ENCODE measurements at places on chromosomes 7 and 10.

- no peak for DNase-seq
These were observed 4.9 kb downstream of the DKK1 start for GRCh38 chr10:52318822-52319464.

DNA sequence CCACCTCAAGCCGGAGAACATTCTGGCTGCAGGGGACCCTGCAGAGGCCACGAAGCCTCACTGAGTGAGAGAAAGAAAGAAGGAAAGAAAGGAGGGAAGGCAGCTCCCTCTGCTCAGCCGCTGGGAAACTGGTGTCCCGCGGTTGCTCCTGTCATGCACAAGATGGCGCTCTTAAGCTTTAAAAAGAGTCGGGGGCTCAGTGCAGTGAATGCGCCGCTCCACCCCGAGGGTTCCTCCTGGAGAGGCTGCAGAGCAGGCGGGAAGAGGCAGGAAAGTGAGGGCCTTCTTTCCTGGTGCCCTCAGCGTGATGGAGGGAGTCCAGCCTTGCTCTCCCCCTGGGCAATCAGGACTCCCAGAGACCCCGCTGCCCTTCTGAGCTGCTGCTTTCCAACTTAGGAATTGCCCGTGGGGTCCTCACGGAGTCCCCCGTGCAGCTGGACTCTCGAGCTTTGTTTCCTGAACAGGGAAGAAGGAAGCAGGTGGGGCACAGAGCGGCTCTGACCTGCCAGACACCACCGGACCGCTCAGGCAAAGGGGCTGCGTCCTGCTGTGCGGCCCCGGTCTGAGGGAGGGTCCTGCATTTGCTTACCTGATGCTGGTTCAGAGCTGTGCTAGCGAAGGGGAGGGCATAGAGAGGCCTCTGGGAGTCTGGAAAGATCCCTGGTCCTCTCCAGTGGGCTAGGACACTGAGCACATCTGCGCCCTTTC, 141.9 kb upstream of the MKI67 start:
- DNase-seq, result no peak

DNA sequence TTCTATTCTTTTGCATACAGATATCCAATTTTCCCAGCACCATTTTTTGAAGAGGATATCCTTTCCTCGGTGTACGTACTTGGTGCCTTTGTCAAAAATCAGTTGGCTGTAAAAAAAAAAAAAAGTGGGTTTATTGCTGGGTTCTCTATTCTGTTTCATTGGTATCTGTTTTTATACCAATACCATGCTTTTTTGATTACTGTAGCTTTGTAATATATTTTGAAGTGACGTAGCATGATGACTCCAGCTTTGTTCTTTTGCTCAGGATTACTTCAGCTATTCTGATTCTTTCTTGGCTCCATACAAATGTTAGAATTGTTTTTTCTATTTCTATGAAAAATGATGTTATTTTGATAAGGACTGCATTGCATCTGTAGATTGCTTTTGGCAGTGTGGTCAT, 165.5 kb downstream of the MLLT10 start:
- DNase-seq, result no peak

DNA sequence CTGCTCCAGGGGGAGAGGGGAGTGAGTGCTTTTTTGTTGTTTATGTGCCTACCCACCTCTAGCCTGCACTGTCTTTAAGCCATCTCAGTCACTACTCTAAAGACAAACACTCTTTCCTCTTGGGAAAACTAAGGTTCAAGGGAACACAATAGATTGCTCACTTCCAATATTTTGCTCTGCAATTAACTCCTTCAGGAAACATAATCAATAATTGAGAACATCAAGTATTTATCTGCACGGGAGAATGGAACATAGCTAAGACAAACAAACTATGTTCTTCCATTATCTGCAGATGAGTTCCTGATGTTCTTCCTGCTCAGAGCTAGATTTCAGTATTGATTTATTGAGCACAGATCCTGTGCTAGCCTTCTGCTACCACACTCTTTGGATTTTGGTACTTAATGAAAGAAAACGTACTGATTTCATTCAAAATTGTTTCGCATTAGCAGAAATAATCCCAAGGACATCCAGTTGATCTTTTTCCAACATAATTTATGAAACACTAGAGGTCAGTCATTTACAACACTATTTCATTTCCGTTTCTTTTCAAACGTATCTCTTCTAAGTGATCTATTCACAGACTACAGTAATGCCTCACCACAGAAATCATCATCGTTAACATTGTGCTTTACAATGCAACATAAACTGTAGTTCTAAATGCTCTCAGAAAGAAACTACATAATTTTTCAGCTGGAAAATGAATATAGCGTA, 8.3 kb downstream of the NEBL start:
- DNase-seq, result no peak

- DNase-seq, result no peak
These were observed 163.0 kb downstream of the DNAJB6 start for GRCh38 chr7:157499835-157500153.
